Endothelial cell (in vitro differentiated cells): ENCODE measurements at places on chromosomes 5 and 9.

DNA sequence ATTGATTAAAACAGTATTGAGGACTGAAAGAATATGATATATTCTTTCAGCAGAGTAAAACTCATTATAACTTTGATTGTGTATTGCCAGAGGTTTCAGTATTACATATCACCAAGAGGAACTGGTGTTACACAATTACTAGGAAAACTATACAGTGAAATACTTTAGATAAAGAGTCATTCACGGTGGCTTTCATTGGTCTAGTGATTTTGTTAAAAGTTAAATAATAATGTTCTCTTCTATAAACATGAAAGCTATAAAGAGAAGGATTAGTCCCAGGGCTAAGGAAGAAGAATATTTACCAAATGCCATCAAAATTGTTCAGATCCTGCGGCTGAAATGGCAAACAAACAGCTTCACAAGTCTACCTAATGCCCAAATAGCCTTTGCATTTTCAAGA lies 306.2 kb downstream of the SEMA5A start:
- DNase-seq: no peak

GRCh38 chr5:71829206-71829605 lies 110.1 kb downstream of the CARTPT start:
- no peak for DNase-seq

DNA sequence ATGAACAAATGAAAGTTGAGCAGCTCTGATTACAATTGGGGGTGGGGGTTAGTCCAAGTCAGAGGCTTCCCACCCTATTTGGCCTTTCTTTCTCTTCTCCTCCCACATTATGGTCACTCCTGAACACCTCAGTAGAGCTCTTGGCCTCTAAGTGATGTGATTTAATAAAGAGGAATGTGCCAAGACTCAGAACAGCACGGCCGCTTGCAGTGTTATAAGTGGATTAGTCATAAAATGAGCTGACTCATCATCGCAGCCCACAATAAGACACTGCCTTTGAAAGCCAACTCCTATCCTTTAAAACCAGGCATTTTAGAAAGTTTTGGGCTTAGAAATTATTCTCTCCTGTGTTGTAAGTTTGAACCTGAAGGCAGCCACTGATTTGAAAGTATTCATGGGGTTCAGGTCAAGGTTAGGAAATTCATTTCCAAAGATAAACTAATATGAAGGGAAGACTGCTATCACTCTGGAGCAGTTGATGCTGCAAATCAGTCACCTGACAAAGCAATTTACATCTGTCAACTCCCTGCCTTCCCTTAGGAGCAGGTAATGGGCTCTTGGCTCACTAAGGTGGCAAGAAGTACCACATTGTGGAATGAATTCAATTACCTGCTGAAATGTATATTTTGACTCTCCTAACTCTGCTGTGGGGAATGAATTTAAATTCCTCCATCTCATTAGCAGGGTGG lies 283.6 kb upstream of the NMUR2 start:
- DNase-seq: no peak

DNA sequence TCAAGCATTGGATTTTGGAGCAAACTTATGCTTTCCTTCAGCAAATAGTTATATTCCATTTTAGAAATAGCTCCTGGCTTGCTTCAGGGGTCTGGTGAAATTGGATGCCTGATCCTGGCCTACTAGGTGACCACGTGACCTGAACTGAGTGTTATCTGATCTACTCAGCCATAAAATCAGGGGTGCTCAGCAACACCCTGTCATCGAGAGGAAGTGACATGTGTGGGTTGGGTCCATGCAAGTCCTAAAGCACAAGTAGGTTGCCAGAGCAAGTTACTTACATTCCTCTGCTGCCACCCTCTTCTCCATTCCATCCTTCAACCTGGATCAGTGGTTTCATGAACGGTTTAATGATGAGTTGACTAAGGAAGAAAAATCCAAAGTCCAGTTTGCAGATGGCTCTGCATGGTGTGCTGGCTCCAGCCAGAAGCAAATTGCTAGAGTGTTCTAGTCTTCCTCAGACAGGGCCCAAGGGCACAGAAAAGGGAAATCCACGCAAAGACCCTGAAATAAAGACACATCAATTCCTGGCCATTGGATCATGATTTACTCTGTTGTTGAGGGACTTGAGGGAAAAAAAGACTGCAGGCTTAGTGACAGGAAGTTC lies 2.8 kb upstream of the FAM193B start:
- DNase-seq: no peak

GRCh38 chr9:14989811-14990210 lies 79.6 kb upstream of the FREM1 start:
- no peak for DNase-seq

DNA sequence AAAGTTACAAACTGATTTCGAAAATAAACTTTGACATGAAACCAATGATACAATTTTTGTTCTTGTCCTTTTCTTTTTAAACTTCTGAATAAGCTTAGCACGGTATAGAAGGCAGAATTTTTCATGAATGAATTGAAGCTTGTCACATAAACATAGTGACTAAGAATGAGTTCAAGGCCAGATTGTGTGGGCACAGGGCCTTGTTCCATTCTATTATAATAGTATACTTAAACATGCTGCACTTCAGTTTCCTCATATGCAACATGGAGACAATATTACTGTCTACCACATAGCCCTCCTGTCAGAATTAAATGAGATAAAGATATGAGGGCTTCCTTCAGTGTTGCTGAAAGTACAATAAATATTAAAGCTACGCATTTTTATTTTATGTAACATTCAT lies 204.2 kb upstream of the HAPLN1 start:
- no peak for DNase-seq

GRCh38 chr9:109072821-109073435 lies 46.8 kb downstream of the TMEM245 start:
- DNase-seq: no peak

DNA sequence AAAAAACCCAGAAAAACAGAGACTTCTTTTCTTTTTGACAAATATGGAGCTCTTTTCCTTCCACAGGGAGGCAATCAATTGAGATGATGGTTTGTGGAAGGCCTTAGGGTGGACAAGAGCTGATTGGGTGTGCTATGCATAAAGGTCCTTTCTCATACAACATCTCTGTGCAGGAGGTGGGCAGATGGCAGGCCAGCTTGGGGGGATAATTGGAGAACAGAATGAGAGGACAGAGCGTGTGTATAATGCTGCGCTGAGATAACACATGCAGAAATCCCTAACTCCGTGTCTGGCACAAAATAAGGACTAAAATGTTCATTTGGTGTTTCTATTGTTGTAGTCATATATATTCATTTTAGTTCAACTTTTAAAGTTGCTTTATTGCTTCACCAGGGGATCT lies 159.0 kb upstream of the MEF2C start:
- DNase-seq: no peak

DNA sequence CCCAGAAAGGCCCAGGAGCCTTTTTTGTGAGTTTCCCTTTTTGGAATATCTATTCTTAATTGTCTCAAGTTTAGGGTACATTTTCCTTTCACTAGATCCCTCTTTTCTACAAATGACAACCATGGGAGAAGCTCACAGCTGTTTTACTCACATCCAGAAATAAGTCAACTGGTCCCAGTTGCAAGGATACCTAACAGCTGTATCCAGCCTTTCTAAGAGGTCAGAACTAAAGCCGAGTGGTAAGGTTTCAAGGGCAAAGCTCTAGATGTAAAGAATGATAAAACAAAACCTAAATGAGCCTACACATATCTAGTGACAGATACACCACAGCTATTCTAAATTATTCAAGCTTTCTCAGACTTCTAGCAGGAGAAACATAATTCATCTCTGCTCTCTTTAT lies 4.4 kb downstream of the FGF10 start:
- DNase-seq: no peak

DNA sequence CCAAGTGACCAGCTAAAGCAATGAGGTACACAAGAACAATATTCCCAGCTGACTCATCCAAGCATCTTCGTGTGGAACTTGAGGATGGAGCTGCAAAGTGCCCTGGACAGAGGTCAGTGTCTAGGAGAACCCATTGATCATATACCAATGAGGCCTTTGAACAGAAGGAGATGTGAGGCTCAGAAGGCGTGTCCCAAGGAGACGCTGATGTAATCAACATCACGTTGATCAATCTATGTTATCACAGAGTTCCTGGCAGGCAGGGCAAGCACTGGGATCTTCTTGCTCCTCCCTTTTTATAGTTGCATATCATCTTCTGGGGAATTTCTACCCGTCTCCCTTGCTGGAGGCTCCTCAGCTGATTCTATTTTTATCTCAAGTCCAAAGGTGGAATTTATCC lies 163.4 kb downstream of the TRPM6 start:
- DNase-seq: no peak

GRCh38 chr5:73424556-73424977 lies 24.0 kb downstream of the FOXD1 start:
- DNase-seq: no peak

DNA sequence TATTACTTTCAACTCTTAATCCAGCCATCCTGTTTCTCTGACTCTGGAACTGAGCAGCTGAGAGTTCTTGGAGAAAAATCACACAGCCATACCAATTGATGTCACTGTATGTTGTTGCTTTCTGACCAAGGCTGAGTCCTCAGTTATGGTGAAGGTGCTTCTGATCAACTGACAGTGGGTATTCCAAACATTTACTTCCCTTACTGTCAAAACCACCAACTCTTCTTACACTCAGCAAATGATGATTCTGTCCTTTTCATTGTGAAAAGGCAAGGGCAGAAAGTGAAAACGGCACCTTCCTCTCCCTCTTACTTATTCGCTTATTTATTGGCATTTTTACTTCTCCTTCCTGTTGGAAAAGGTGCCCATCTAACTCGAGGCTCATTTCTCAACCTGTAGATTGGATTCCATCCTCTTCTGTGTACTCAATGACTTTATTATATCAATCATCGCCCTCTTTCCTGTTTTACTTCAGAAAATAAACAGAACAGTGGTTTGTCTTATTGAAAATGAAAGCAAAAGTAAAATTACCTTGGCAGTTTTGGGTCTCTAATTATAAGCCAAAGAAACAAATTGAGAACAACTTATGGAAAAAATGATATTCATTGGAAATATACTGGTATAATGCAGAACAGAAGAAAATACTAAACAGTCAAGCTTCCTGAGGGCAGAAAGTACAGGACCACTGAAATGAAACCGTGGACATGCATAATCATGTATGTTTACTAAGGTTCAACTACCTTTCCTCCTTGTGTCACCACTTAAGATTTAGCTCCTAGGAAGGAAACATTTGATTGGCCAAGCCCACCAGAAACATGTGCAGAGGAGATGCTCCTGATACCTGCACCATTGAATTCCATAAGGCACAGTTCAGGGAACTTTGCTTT lies 104.5 kb upstream of the CHD1 start:
- DNase-seq: no peak
